ENCODE measurements at places on chromosomes 3 and 15.
A peak's percentile ranks its signal among the peaks of the same experiment; 100 is the strongest.

- no peak for DNase-seq
These were observed 36.3 kb downstream of the LRTM1 start for GRCh38 chr3:54891540-54891897.

DNA sequence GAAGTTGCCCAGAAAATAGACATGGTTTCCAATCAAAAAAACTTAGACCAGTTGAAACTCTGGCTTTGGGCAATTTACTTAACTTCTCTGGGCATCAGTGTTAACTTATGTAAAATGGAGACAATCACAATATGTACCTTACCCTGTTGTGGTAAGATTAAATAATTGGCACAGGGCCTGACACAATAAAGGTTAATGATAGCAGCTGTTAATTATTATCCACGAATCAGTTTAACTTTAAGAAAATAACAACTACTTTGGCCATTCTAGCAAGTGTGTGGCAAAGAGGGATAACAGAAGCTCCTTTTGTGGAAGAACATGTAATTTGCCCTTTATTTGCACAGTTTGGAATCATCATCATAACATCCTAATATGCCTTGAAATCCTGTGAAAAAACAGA lies 787.6 kb downstream of the FHIT start:
- no peak for DNase-seq

GRCh38 chr15:59678620-59679019 lies 10.5 kb downstream of the BNIP2 start:
- no peak for DNase-seq

DNA sequence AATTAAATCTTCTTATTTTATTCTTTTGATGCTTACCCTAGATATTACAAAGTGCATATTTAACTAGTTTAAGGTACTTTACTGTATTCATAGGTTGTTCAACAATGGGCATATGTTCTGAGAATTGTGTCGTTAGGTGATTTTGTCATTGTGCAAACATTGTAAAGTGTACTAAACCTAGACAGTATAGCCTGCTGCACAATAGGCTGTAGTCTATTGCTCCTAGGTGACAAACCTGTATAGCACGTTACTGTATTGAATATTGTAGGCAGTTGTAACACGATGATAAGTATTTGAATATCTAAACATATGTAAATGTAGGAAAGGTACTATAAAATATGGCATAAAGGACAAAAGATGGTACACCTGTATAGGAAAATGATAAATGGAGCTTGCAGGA lies 100.7 kb downstream of the CACNA2D3 start:
- no peak for DNase-seq

GRCh38 chr3:128846486-128846891 lies 32.9 kb upstream of the ACAD9 start:
- DNase-seq: no peak

DNA sequence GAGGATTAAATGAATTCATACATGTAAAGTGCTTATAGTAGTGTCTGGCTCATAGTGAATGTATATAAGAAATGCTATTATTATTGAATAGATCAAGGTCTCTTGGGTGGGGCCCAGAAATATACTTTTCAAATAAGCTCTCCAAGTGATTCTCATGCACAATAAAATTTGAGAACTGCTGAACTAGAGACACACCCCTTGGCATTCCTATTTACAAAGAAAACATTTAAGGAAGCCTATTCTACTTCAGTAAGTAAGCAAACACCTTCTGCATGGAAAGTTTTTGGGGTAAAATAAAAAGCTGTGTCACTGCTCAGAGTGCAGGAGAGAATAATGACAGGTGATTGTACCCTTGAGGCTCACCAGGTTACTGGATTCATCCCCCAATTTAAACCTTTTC lies 75.2 kb downstream of the EOMES start:
- DNase-seq: no peak

- no peak for DNase-seq
These were observed 6.1 kb downstream of the OSBPL10 start for GRCh38 chr3:31974964-31975363.

DNA sequence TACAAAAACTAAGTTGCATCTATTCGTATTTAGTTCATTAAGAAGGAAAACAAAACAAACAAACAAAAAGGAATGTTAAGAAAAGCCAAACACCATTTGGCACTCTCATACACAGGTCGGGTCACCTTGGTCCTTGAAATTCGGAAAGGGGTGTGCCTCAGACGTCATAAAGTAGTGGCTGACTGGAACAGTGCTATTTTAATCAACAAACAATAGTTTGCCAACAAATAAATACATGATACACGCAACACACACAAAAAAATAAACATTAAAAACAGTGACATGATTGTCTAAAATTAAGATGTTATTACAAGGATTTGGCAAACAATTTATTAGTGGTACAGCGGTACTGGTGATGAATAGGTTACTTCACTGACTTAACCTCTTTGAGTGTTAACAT lies 579.6 kb downstream of the MECOM start:
- DNase-seq: no peak

GRCh38 chr3:112143251-112143650 lies 10.2 kb upstream of the GCSAM start:
- no peak for DNase-seq

DNA sequence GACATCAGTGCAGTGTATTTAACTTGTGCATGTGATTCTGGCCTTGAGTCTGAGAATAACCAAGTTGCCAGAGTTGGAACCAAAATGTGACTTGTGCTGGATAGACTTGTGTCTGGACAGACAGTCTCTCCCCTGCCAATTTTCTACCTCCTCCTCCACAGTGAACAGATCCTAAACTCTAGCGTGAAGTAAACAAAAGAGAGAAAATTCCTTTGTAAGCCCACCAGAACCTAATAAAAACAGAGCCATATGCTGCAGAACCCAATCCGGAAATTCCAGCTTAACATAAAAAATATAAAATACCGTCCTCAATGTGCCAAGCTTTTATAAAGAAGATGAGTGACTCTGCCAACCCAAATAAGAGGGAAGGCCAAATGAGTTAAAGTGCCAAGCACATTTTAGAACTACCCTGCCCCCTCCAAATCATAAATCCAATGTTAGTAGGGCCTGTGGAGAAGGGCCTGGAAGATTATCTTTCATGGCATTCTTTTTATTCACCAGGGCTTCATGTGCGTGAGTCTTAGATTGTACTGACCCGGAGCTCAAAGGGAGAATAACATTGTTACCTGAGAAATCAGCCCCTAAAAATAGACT lies 344.6 kb upstream of the PROK2 start:
- no peak for DNase-seq

- no peak for DNase-seq
These were observed 124.2 kb upstream of the PLAAT1 start for GRCh38 chr3:193116871-193117270.

- no peak for DNase-seq
These were observed 36.9 kb downstream of the SENP8 start for GRCh38 chr15:72155003-72155621.

GRCh38 chr3:169400874-169401273 lies 262.6 kb downstream of the MECOM start:
- no peak for DNase-seq

DNA sequence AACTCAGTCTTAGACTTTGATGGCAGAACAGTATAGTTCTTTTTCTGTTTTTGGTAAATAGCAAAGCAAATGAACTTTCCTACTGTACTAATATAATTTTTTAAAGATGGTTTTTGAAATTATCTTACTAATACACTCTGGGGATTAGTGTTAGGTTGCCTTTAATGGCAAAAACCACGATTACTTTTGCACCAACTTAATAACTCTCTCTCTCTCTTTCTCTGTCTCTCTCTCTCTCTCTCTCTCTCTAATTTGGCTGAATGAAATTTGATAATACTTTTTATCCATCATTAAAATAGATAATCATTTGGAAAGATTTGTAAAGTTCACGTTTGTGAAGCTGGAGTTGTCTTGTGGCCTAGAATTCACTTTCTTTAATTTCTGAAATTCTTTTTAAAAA lies 257.8 kb downstream of the LPP start:
- DNase-seq: no peak

- DNase-seq: peak; percentile 73
These were observed 1.3 kb downstream of the FEM1B start for GRCh38 chr15:68278595-68279405.

GRCh38 chr15:87267798-87268197 lies 988.7 kb downstream of the NTRK3 start:
- DNase-seq: no peak

- no peak for DNase-seq
These were observed 266.1 kb downstream of the CGGBP1 start for GRCh38 chr3:87792534-87793336.

DNA sequence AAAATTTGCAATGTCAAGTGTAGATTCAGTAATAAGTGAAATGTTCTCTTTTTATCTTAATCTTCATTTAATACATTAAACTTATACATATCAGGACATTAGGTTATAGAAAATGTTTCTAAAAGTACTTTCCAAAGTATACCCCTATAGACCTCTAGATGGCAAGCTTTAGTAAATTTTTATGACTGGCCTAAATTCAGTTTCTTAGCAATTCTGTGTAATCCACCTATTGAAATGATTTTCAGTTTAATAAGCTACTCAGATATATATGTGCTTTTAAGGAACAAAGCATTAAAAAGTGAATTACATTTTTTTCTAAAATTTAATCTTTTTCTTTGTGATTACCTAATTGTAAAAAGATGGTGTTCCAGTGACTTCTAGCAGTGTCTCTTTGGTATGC lies 342.2 kb downstream of the GBE1 start:
- DNase-seq: no peak

DNA sequence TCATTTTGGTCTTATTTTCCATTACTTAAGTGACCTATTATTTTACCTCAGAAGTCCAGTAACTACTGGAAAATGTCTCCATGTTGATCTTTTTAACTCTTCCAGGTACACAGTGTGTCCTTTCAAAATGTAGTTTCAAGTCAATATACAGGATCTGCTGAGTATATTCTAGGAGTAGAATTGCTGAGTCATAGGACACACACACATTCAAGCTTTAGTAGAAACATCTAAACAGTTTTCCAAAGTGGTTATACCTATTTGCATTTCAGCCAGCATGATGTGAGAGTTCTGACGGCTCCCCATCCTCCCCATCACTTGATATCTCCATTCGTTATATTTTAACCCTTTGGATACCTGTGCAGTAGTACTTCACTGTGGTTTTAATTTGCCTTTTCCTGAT lies 271.9 kb downstream of the MCTP2 start:
- DNase-seq: no peak

DNA sequence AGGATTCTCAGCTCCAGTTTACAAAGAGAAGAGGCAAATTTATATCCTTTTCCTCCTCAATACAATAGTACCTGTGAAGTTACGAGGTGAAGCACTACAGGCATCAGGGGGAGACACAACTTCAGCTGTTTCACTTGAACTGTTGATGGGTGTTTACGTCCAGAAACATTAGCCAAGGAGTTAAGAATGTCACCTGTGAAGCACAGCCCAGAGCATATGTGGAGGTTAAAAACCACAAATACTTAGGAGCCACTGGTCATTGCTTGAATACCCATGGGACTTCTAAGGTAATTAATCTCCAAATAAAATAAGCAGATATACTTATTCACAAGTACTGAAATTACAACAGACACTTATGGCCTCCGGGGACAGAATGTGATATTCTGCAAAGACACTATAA lies 246.5 kb downstream of the ULK4 start:
- DNase-seq: no peak

- DNase-seq: no peak
These were observed 1.8 kb downstream of the IL20RB start for GRCh38 chr3:136959599-136959998.

DNA sequence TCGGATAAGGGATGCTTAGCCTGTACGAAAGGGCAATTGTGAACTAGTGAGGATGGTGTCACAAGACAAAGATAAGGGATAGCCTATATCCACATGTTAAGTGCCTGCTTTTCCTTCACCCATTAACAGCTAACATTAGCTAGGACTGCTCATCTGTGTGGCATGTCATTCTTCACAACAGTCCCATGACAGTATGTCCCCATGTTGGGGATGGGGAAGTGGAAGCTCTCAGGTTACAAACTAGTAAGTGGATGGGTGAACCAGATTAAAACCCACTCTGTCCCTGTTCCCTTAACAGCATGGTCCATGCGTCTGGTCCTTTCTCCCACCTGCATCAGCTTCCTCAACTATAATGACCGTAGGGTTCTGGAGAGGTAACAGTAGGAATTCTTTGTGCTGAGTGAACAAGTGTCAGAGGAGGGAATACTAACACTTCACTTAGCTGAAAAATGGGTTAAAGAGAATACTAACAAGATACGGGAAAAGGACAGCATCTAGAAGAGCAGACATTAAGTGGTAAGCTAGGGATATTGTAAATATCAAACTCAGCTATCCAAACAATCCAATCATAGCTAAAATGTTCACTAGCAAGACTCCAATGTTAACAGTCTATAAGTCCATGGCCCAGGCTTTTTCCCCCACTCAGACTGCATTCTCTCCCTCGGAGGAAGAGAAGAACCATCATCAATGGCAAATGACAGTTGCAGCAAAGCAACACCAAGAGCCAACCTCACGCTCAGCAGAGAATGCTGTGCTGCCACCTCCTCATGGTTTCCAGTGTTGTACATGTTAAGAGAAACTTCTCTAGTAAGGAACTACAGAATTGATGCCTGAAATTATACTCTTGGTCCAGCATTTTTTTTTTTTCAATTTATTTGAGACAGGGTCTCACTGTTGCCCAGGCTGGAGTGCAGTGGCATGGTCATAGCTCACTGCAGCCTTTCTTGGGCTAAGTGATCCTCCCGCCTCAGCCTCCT lies 5.0 kb downstream of the RPLP1 start:
- DNase-seq: no peak

- DNase-seq: no peak
These were observed 8.8 kb downstream of the STOML1 start for GRCh38 chr15:73983211-73983727.

DNA sequence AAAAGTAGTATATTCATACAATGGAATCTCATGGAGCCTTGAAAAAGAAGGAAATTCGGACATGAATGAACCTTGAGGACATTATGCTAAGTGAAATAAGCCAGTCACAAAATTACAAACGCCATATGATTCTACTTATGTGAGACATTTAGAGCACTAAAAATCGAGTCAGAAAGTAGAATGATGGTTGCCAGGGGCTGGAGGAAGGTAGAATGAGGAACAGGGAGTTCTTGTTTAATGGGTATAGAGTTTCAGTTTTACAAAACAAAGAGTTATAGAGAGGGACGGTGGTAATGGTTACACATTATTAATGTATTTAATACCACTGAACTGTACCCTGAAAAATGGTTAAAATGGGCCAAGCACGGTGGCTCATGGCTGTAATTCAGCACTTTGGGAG lies 19.5 kb downstream of the UBXN7 start:
- DNase-seq: no peak

DNA sequence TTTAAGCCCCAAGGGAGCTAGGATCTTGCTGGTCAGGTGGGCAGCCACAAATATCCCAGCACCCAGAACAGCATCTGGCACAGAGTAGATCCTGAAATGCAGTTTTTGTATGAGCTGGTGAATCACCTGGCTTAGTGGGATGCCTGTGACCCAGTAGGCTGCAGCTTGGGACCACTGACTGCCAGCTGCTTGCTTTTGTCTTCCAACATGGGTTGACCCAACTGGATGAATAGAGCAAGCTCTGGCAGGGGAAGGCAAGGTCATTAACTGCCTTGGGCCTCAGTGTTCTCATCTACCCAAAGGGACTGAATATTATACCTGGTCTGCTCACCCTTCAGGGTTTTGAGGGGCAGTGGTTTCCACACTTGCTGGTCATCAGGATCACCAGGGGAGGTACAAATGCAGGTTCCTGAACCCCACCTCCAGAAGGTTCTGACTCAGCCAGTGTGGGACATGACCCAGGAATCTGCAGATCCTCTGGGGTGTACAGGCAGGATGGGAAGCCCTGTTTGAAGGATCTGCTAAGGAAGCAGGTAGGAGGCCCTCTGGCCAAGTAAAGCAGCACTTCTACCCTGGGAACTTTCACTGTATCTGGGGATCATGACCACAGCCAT lies 55.4 kb downstream of the ITGA11 start:
- DNase-seq: no peak
